ENCODE measurements at places on chromosomes 11 and 22.

GRCh38 chr22:40076702-40077645 is 82.2 kb downstream of the FAM83F start:
- DNase-seq, result peak; percentile 27

- no peak for DNase-seq
Observed at GRCh38 chr11:763073-763463, 14.2 kb downstream of the GATD1 start.

GRCh38 chr22:43263645-43264514 is 76.9 kb upstream of the TTLL12 start:
- DNase-seq, result peak; percentile 91

DNA sequence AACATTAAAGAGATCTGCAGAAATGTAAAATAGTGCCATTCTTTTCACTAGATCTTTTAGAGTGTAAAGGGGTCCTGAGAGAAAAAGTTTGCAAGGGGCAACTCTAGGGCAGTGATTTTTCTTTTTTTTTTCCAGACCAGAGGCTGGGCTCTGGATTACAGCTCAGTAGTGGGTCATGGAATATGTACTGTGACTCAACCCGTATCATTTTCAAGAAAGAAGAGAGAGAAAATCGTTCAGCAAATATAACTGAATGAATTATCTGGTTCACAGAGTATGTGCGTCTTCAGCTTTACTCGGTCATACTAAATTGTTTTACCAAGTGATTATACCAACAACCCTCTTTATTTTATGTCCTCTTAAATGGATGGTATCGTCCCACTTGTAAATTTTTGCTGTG is 3.8 kb downstream of the CEP57 start:
- no peak for DNase-seq

DNA sequence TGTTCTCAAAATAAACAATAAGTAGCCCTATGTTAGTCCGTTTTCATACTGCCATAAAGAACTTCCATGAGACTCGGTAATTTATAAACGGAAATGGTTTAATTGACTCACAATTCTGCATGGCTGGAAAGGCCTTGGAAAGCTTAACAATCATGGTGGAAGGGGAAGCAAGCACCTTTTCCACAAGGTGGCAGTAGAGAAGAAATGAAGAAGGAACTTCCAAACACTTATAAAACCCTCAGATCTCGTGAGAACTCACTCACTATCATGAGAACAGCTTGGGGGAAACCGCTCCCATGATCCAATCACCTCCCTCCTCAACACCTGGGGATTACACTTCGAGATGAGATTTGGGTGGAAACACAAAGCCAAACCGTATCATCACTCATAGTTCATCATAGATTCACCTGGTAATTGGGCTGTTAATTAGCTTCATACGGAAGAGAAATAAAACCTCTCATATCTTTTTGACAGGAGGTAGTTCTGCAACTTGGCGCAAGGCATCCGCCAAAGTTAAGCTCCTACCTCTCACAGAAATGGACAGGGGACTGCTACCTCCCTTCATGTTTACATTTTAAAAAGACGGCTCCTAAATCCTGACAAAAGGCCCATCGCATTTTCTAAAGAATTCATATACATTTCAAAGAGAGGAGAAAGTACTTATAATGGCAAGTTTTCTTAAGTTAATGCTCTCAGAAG is 49.0 kb downstream of the MUC15 start:
- no peak for DNase-seq

- no peak for DNase-seq
Observed at GRCh38 chr11:111913031-111913861, 712 bp downstream of the HSPB2 start.

- no peak for DNase-seq
Observed at GRCh38 chr11:57653163-57653562, 3.5 kb upstream of the YPEL4 start.

DNA sequence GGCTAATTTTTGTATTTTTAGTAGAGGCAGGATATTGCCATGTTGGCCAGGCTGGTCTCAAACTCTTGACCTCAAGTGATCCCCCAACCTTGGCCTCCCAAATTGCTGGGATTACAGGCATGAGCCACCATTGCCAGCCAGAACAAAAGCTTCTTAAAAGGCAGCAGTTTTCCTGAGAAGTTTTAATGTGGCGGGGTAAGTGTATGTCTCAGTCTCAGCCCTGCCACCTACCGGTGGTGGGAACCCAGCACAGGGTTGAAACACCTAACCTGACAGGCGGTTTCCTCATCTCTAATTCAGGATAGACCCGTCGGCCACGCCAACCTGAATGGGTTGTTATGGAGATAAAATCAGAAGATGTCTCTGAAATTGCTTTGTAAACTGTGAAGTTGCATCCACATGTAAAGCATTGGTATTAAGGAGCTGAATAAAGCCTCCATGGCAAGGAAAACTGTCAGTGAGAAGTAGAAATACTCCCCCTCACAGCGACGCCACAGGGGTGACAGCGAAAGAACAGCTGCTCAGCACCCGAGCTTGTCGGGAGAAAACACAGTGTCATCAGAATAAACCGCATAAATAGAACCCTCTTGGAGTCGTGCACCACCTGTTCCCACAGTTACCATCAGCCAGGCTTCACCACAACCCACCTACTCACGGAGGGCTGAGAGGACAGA is 165.9 kb upstream of the NCAM1 start:
- peak; percentile 28 for DNase-seq

DNA sequence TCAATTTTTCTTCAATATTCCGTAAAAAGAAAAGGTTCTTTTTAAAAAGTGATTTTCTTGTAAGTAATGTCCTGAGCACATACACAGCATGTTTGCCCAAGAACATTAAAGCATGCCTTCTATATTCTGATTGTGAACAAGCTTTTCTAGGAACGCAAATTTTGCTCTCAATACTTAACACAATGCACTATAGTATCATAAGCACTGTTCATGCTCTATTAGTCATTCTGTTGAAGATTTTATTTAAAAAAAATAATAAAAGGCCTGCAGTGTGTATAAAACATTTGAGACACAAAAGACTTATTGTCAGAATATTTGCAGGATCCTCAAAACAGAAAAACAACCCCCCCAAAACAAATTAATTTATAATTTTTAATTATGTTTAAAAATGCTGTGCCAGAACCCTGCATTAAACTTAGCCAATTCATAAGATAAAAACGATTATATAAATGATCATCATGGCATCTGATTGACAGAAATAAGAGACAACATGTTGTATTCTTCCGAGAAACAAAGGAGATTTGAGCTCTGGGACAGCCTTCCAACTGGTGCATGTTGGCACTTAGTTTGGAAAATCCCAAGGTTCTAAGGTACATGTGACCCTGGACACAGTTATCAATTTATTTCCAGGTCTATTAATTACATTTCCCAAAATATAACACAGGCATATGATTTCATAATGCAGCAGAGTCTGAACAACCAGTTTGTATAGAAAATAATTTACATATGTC is 13.1 kb downstream of the MTMR2 start:
- DNase-seq, result no peak

- DNase-seq, result no peak
Observed at GRCh38 chr11:76794371-76795289, 11.5 kb downstream of the TSKU start.

Measured in CD4-positive, alpha-beta T cell treated with Interleukin-6 for 4 hours (primary cell).